ENCODE measurements at places on chromosomes 1 and 21.
A peak's percentile ranks its signal among the peaks of the same experiment; 100 is the strongest.

GRCh38 chr1:89682611-89683010 is 49.7 kb downstream of the LRRC8C start:
- DNase-seq, result no peak

DNA sequence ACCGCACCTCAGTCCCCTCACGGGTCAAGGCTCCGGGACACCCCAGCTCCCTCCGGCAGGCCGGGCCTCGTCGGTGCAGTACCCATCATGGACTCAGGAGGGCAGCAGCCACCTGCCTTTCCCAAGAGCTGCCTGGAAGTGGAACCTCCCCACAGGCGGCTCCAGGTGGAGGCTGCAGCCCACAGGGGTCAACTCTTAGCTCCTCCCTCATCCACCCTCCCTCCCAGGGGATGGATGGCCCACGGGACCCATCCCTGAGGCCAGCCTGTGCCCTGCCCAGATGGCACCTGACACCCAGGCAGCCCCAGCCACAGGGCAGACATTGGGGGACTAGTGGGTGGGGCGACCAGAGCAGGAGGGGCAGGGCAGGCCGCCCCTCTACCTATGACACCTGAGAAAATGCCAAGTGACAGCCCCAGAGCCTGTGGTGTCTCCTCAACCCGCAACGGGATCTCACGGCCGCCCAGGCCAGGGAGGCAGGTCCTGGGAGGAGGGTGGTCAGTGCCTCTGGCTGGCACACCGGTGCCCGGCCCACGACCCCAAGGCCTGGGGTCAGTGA is 1.2 kb upstream of the ARHGEF16 start:
- DNase-seq, result no peak

- DNase-seq, result no peak
These were observed 69.4 kb downstream of the MEGF6 start for GRCh38 chr1:3541936-3542335.

GRCh38 chr21:45939521-45940045 is 42.0 kb upstream of the COL6A1 start:
- no peak for DNase-seq

DNA sequence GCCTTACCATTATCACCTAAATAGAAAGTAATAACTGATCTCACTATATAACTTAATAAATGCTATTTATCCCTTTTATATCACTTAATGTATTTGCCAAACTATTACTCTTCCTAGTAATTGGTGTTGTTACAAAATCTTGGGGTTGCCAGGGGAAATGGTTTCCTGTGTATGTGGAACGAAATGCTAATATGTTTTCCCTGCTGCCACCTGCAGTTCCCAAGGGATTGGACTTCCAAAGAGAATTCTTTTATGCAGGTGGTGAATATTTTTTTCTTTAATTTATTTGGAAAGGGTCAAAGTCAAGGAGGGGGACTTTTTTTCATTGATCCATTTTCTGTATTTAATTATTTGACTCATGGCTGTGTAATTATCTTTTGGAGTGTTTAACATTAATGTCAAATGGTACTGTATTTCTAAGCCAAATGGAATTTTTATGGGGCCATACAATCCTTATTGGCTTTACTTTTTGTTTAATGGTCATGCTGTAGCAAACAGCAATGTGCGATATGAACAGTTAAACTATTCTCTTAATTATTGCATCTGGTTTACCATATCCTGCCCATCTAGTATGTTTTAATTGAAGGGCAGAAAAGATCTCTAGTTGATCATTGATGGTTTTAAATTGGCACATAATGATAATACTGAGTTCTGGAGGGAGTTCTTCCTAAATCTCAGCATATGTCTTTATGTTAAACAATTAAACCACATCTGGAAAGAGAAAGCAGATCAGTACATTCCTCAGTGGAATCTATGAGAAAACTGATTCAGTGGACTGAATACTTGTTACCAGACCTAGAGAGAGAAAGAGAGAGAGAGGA is 486.3 kb downstream of the TTLL7 start:
- no peak for DNase-seq

DNA sequence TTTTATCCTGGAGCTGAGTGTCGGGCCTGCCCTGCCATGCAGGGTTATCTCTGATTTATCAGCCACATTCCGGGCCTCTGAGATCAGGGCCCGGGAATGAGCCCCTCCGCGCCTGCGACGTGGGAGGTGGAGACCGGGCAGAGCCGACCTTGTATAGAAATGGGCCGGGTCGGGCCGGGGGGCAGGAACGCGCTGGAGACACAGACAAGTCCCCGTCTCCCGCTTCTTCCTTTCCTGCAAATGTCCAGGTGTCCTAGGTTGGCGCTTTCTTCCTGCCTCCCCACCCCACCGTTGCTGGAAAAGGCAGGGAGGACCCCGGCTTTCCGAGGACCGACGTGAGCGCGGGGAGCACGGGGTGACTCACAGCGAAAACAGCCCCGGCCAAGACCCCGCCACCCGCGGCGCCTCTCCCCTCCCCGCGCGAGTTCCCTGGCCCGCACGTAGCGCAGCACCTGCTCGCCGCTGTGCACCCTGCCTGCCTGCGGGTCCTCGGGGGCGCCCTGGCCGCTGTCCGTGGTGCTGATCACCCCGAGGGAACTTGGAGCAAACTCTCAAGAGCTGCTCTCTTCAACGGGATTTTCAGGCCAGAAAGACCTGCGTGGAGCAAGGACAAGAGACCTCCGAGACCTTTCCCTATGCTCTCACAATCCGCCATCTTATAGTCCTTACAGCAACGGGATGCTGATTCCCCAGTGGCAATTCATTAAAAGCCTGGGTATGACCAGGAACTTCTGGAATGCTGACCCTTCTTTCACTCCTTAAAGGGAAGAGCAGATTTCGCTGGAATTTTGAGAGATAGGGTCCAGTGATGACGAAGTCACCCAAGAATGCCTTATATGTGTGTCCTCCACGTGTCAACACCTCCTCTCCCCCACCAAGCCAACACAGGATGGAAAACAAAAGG is 475 bp upstream of the NPPB start:
- DNase-seq, result peak; percentile 13

- DNase-seq, result no peak
These were observed 28.5 kb downstream of the SH3BGR start for GRCh38 chr21:39480271-39480670.

DNA sequence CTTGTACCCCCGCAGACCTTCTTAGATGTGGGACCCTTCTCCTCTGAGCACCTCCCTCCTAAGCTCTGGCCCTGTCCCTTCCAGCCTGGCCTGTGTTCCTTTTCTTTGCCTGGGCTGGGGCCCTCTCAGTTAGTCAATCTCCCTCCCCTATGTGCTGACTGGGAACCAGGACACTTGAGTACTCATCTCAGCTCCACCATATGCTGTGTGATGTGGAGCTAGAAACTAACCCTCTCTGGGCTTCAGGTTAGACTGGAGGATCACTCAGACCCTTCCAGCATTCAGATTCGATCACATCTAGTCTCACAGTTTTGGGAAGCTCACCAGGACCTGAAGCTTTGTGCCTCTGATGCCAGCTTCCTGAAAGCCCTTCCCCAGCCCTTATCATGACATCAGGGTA is 40.6 kb downstream of the TRIM62 start:
- no peak for DNase-seq

- peak; percentile 48 for DNase-seq
These were observed 18.2 kb upstream of the MSTO1 start for GRCh38 chr1:155591770-155592169.

DNA sequence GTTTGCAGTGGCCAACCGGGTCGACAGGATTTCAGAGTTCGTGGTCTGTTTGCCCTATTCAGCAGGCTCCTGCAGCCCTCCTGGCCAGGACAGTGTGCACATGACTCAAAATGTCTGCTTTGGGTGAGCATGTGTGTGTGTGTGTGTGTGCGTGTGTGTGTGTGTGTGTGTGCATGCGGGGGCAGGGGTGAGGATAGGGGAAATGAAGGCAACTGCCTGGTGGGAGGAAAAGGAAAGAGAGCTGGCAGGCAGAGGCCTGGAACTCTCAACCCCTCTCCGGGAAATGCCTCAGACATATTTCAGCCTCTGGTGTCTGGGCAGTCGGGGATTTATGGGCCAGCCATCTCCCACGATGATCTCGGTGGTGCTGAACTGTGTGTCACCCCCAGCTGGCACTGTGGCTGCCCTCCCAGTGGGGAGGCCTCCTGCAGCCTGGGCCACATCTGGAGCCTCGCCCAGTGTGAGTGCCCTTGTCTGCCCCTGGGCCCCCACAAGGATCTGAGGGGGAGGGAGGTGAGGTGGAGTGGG is 15.2 kb downstream of the CDCP2 start:
- DNase-seq, result peak; percentile 31

DNA sequence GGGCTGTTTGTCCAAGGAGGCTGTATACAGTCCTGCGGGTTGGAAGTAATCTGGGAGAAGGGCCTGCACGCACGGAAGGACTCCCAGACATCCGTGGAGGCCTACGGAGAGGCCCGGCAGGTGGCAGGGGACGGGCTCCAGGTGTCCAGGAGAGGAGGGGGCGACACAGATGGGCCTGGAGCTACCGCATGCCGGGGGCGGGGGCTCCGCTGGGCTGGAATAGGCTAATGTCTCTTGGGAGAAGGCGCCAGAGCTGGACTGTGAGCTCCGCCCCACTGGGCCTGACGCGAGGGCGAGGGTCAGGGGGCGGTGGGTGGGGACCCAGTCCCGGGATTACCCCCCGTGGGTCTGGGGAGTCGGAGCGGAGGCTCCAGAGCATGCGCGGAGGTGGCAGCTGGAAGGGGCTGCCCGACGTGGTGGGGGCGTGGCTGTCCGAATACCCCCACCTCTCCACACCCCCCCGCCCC is 659 bp downstream of the AGO1 start:
- no peak for DNase-seq

DNA sequence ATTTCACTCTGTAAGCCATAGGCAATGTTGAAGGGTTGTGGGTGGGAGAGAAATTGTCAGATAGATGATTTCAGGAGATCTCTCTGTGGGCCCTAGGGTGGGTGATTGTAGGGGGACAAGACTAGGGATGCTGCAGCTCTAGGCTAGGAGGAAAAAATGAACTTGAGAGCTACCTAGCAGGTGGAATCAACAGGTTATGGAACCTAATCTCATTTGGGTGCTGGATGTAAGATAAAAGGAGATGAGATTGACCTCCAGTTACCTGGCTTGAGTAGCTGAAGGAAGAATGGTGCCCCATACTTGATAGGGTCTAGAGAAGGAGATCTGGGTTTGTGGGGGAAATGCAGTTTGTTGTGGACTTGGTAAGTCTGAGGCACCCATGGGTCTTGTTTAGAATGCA is 396.5 kb downstream of the RRAGC start:
- DNase-seq, result no peak

GRCh38 chr1:186374303-186375151 is 526 bp downstream of the TPR start:
- DNase-seq, result peak; percentile 3

DNA sequence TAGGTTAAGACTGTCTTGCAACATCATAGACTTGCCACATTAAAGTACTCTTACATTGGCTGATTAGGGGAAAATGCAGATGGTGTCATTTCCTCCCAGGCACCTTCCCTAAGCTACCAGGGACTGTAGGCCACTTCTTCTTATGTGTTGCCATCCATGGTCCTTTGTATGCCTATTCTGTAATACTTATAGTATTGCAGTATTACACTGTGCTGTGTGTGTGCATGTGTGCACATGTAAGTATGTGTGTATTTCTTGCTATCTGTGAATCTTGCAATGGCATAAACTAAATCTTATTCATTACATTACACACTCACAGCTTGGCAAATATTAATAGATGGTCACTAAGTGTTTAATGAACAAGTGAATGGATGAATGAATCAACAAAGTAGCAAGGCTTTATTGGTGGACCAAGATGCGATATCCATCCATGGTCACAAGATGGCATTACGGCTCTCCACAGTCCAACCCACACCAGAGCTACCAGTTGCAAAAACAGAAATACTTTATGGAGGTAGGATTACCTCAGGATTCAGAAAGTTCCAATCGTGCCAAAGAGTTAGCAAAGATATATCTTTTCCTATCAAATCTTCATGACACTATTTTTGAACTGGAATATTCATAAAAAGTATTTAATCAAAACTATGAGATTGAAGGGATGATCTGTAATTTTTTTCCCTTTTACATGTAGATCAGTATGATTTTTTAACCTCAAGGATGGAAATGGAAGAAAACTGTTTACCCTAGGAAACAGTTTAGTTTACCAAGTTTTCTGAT is 160.2 kb downstream of the DENND1B start:
- DNase-seq, result peak; percentile 15

GRCh38 chr21:39721885-39722284 is 23.1 kb upstream of the IGSF5 start:
- DNase-seq, result no peak

- DNase-seq, result no peak
These were observed 26.6 kb downstream of the DOP1B start for GRCh38 chr21:36183144-36183795.

GRCh38 chr1:167467126-167467710 is 51.1 kb downstream of the CD247 start:
- no peak for DNase-seq

GRCh38 chr1:230264342-230264741 is 161.8 kb downstream of the PGBD5 start:
- no peak for DNase-seq

GRCh38 chr1:246147524-246148461 is 359.3 kb downstream of the SMYD3 start:
- no peak for DNase-seq

DNA sequence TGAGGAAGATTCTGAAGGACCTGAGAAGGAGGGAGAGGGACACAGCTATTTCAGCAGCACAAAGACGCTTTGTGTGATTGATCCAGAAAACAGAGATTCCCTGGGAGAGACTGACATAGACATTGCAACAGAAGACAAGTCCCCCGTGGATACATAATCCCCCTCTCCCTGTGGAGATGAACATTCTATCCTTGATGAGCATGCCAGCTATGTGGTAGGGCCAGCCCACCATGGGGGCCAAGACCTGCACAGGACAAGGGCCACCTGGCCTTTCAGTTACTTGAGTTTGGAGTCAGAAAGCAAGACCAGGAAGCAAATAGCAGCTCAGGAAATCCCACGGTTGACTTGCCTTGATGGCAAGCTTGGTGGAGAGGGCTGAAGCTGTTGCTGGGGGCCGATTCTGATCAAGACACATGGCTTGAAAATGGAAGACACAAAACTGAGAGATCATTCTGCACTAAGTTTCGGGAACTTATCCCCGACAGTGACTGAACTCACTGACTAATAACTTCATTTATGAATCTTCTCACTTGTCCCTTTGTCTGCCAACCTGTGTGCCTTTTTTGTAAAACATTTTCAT is 161.3 kb upstream of the SGIP1 start:
- DNase-seq, result no peak

- no peak for DNase-seq
These were observed 648 bp upstream of the DR1 start for GRCh38 chr1:93344886-93345632.

- no peak for DNase-seq
These were observed 409.1 kb downstream of the SETD4 start for GRCh38 chr21:35651196-35651595.

- DNase-seq, result no peak
These were observed 57.1 kb upstream of the SPOCD1 start for GRCh38 chr1:31872658-31873636.
